ENCODE measurements at places on chromosomes 7 and 10. TPM values are rescaled to one million over a fixed set of nuclear protein-coding genes. Genes with fewer than 3 reads are reported as not detected.

DNA sequence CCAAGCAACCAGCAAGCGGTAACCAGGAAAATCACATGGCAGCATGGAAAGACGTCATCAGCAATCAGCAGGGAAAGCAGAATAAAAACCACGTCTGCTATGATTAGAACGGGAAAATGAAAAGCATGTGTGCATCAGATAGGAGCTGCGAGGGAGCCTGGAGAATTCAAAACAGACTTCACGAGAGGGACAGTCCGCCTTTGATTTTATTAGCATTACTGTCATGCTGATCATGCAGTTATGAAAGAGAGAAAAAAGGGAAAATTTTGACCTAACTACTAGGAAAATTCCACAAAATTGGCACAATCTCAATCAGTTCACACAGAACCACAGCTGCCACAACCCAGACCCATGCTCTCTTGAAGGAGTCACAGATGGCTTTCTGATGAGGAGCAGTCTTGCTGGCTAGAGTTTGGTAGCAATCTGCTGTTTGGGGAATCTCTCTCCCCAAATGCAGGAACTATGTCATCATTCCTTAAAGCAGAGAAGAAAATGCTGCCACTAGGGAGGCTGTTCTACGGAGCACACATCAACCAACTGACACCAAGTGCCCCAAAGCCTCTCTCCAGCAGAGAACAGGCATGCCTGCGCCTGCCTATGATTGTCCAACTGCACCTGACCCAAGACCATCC is 295.9 kb downstream of the TNS3 start:
- DNase-seq: no peak

Gene EPHB4
- total RNA-seq: 61.1 TPM

DNA sequence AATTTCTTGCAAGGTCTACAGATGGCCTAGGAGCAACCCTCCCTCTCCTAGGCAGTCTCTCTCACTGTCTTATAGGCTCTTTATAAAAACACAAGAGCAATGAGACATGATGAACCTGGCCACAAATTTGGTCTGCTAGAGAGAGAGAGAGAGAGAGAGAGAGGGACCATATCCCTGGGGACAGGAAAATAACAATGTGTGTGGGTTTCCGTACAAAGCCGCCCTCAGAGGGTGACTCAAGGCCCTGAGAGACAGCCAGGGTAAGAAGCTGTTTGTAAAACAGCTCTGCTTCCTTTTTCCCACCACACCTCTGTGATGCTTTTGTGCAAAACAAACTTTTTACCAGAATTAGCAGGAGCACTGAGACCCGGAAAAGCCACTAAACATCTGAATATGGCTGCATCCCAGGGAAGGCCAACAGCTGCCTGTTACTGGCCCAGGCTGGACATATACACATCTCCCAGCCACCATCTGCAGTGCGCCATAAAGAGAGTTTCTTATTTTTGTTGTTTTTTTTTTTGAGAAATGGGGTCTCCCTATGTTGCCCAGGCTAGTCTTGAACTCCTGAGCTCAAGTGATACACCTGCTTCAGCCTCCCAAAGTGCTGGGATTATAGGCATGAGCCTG is 18.4 kb downstream of the GIMAP5 start:
- no peak for DNase-seq

DNA sequence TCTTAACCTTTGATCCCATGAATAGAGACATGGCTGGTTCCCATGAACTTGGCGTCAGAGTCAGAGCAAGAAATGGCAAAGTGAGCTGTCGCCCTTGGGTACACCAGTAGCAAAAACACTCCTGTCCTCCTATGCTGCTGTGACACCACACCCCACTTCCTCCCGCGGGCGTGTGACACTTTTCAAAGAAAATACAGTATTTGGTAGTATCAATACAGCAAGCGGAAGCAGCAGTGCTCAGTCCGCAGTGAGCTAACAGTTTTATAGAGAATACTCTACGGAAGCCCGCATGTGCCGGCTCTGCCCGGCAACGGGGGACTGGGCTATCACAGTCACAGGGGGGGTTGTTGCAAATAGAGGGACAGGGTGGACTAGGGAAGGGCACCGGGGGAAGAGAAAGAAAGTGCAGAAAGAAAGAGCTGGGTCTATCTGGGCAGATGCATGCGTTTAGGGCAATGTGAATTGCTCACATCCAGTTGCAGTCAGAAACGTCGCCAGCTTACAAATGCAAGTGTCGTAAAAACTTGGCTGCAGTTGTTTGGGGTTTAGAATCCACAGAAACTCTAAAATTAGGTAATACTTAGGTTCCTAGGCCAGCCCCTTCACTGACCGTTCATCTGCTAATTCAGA is 49.8 kb downstream of the PRKCQ start:
- DNase-seq: no peak

Gene CXCL12
- 0.47 TPM for total RNA-seq

Gene WDR86
- not detected for total RNA-seq

Gene CFTR
- total RNA-seq: not detected

DNA sequence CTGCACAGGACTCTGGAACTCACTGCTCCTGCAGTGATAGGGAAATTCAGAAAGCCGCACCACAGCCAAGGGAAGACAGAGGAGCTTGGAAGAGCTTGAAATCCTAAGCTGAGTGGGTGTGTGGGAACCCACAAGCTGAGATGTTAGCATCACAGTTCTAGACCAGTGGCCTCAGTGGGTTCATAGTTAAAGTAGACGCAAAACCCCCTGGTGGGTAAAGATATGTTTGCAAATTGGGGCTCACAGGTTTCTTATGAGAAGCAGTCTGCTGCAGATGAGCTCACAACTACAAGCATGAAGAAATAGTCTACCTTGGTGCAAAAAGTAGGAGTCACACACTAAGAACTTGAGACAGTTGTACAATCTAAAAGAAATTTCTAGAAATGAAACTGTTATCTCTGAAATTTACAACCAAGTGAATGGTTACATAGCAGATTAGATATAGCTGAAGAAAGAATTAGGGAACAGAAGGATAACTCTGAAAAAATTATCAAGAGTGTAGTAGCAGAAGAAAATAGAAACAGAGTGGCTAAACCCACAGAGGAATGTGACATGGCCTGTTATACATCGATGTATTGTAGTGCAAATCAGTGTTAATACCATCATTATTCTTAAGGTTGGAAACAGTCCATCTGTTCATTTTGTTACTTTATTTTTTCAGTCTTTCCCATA is 77.2 kb downstream of the DYNC2I1 start:
- DNase-seq: no peak

GRCh38 chr10:130160775-130161174 is 24.6 kb downstream of the GLRX3 start:
- no peak for DNase-seq

Gene AGAP5
- 7.5 TPM for total RNA-seq

Gene ATAD1
- total RNA-seq: 66.4 TPM

Gene LOXL4
- 1.3 TPM for total RNA-seq
